Cerebellar nuclear complex (tissue), 1 donor: ENCODE measurements at places on chromosomes 1 and 21.

- no peak for DNase-seq
Observed at GRCh38 chr1:27118440-27118689, 36.6 kb downstream of the SLC9A1 start.

DNA sequence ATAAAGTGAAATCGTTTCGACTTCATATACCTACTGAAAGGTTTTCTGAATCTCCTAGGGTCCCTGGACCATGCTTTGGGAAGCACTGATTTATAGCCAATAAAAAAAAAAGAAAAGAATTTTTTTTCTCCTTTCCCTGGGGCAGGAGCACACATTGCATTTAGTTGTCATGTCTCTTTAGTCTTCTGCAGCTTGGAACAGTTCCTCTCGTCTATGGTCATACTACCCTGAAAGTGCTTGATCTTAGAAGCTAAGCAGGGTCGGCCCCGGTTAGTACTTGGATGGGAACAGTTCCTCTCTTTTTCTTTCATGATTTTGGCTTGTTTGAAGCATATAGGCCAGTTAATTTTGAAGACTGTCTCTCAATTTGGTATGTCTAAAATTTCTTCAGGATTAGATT, 3.7 kb upstream of the SERPINC1 start:
- no peak for DNase-seq

GRCh38 chr1:156281281-156281680, 1.3 kb downstream of the SMG5 start:
- DNase-seq, result no peak

GRCh38 chr1:7393136-7393535, 378.0 kb upstream of the VAMP3 start:
- DNase-seq, result no peak

DNA sequence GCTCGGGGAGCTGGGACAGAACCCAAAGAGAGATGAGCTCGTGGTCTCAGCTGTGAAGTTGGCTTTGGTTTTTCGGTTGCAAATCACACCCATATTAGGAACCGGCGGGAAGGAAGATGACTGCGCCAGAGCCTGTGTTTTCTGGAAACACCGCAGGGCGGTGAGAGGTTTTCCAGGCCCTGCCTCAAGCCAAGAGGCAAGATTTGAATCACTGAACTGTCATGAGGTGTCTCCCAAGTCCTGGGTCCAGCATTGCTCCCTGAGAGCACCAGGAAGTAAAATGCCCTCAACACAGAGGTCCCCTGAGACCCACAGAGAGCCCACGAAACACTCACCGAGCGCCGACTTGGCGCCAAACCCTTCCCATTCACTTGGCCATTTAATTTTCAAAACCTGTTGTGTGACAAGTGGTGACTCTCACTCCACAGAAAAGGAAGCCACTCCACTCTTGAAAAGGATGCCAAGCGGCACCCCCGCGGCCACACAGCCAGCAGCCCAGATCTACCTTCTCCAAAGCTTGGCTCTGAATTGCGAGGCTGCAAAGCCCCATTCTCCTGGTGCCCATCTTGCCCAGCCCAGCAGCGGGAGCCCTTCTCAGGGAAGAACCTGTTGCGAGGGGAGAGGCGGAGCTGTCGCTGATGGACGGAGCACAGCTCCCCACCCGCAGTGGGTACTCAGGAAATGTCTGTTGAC, 99.0 kb upstream of the RUNX3 start:
- no peak for DNase-seq

DNA sequence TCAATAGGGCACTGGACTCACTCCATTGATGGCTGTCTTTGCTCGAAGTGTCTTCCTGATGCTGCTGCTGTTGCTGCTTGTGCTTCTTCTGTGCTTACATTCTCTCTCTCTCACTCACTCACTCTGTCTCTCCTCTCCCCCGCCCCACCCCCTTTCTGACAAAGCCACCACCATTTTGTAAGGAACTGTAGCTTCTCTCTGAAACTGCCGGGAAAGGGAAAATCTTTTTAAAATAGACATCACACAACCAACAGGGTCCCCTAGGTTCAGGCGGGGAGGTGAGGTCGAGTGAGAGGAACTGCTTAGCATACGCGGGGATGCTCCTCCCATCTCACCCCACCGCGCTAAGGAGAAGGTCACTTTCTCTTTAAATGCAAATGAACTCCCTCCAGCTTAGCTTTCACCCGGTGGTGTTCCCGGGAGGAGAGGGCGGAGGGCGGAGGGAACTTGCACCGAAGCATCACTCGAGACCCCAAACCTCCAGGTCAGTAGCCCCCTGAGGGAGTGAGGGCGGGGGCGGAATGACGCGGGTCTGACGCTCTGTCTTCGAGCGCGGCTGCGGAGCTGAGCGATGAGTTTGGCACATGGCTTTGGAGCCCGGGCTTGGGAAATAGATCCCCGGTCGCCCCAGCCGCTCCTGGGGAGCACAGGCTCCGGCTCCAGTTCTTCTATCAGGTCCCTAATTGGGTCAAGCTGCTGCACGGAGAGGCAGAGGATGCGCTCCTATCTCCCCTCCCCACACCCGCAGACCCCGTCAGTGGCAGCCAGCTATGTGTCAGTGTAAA, at the start of gene CCDC28B:
TSS of gene CCDC28B (plus strand) at position 370 of the 785 bp plus-strand sequence. CDS start 1,341 bp downstream, outside the sequence.
- no peak for DNase-seq

- no peak for DNase-seq
Observed at GRCh38 chr1:55286856-55287602, 71.9 kb upstream of the USP24 start.

DNA sequence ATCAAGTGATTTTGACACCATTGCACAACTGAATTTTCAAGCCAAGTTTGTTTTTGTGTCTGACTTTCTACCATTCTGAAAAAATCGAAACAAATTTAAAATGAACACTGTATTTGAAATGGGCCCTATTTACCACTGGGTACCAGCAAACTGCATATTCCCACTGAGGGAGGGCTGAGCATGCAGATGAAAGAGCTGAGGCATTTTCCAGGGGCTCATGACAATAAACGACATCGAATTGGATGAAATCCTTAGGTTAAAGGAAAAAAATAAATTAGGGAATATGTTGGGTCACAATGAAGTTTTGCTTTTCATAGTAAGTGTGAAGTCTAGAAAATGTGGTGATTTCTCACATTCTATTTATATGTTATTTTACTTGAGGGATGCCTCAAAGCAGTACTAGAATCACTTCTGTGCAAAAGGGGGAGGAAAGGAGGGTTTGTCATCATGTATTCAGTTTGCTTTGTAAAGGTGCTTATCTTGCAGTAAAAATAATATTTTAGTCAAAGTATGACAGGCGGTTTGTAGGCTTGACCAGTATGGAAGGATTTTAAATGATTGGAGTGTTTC, 11.2 kb downstream of the ZBTB18 start:
- DNase-seq, result no peak

GRCh38 chr1:29124366-29125236, 898 bp upstream of the TMEM200B start:
- DNase-seq, result no peak

DNA sequence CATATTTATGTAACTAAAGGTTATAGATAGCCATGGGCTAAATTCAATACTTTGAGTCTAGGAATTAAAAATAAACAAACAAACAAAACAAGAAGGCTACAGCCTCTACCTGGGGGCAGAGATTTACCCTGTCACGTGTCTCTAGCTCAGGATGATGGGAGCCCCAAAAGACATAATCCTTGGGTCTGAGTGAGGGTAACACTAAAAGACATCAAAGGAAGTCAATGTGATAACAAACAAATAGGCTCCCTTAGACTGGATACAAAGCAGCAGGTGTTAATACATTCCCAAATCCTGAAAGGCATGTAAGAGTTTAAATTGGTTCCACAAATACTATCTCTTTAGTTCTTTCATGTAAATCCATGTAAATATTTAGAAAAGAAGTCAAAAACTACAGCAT, 10.7 kb downstream of the MYSM1 start:
- no peak for DNase-seq

GRCh38 chr1:147622731-147623130, 47.6 kb downstream of the ACP6 start:
- DNase-seq, result no peak

DNA sequence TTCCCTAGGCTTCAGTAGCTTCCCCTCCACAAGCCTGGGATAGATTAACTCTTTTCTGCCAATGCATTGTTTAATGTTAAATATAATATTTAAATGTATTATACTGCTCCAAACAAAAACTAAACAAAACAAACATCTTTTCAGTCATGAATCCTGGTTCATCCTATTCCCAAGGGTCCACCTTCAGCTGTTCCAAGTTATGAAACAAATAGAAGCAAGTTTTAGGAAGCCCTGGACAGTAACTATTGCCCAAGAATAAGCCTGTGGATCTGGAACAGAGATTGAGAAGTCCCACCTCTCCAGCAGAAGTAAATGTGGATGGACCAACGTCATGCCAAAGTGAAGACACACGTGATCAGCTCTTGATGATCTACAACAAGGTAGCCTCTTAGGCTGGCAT, 408.1 kb downstream of the SETD4 start:
- no peak for DNase-seq

- DNase-seq, result no peak
Observed at GRCh38 chr1:224897529-224898327, 31.7 kb upstream of the DNAH14 start.

DNA sequence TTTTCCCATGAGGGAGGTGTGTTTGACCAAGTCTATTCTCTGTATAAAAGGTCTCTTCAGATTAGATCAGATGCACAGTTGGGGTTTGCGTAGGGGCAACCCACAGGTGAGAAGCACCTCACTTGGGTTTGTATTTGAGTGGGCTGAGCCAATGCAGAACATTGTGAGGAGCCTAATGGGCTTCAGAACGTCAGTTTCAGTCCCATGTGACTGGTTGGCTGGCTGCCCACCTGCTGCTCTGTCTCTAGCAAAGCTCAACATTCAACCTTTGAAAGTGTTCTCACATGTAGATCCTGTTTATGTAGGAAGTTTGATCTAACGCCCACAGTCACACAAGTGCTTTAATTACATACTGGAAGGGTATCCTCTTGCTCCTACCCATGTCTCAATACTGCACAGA, 105.5 kb downstream of the FASLG start:
- DNase-seq, result no peak

GRCh38 chr21:44520326-44521300, 19.4 kb downstream of the KRTAP10-1 start:
- DNase-seq, result no peak

DNA sequence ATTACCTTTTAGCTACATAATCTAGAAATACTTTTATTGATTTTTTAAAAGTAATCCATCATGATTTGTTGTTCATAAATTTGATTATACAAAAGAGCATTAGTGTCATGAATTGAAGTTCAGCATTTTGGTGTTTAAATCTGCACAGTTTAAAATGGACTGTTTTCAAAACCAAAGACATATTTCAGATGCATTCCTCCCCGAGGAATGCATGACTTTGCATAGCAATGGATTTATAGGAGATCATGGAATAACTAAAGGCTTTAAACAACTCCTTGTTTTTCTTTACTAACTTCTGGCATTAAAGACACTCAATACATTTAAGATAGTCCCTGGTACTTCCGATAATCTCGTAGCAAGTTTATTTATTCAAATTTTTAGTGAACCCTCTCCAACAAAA, 863.1 kb upstream of the TMPRSS15 start:
- DNase-seq, result no peak

DNA sequence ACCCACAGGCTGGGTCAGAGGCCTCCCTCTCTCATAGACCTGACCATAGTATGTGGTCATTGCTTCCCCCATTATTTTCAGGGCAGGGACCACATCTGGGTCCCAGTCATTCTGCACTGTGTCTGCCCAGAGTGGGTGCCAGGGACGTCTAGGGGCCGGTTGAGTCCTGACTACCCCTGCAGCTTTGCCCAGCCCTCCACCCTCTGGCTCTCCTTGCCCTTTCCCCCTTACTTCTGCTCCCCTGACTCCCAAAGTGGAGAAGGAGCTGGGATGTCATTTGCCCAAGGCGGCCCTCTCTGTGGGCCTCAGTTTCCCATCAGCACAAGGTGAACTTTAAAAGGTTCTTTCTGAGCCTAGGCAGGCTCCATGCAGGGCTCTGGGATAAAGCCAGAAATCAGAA, 4.3 kb upstream of the TTC22 start:
- no peak for DNase-seq

DNA sequence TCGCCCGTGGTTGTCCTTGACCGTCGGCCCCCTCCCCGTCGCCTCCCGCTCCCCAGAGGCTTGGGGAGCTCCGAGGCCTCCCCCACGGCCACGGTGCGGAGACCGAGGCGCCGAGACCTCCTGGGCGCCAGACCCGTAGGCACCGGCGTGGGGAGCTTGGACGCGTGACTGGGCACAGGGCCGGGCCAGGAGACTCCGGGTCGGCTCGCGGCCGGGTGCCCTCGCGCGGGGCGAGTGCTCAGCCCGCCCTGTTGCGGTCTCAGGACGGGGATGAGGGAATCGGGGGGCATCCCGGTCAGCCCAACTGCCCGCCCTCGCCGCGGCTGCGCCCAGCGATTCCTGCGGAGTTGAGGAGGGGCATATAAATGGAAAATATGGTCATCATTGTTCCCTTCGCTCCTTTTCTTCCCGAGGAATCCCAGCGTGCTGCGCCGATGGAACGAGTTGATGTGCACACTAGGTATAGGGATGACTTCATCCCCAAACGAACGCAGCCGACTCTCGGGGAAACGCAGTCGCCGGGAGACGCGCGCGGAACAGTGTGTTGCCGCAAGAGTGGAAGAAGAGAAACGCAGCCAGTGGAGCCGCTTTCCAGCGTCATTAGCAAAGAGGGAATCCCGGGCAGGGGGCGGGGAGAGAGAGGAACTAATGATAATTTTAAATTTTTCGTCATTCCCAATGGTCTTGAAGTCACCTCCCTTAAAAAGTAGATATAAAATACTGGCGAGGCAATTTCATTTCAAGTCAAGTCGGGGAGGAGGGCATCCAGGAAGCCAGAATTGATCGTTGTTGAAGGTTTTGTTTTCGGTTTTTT, 747 bp upstream of the ENAH start:
- peak; percentile 28 for DNase-seq

GRCh38 chr1:167450843-167451242, 67.5 kb downstream of the CD247 start:
- no peak for DNase-seq

- no peak for DNase-seq
Observed at GRCh38 chr1:10939654-10940450, 72.6 kb upstream of the TARDBP start.
